GDM1 (cell line): ENCODE measurements at places on chromosomes 1 and 21.

DNA sequence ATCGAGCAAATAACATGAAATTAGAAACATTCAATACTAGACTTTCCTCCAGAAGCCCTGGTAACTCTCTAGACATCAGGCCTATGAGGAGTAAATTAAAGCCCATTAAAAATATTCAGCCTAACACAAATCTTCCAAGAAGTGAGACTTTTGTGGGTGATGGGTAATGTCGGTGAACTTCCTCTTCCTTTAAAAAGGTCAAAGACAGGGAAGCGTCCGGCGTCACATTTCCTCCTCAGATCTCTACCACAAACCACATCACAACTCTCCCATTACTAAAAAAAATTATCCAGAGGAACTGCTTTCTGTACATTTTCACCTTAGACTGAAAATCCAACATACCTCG is 1.4 kb downstream of the EIF4G3 start:
- DNase-seq, result peak; percentile 62

DNA sequence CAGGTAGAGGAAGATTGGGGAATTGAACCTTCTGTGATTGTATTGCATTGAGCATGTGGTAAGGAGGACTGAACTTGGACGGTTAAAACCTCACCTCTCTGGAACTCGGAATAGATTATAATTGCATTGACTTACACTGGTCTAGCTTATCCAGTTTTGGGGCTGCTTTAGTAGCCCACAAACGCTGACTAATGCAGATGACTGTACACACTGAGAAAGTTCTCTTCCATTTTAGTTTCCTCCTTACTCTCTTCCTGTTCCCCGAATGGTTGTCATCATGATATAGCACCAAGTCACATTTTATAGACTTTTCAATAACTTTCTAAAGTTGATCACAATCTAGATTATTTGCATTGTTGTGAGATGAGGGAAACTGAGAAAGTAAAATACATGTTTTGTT is 78.2 kb downstream of the NFIA start:
- no peak for DNase-seq

DNA sequence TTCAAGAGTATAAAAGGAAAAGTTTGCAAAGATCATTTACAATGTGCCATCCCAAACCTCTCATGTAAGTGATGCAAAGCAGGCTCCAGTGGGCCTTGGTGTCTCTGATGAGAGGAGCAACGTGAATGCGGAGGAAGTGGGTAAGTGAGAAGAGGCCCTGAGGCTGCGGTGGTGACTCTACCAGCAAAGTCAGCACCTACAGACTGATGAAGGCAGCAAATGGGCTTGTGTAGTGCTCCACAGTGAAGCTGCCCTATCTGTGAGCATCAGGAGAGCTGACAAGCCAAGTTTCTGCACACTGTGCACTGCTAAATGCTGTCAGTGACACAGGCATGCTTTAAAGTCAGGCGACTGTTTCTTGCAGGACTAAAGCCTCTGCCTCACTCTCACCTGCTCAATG is 15.6 kb upstream of the RAP1A start:
- DNase-seq, result peak; percentile 9

DNA sequence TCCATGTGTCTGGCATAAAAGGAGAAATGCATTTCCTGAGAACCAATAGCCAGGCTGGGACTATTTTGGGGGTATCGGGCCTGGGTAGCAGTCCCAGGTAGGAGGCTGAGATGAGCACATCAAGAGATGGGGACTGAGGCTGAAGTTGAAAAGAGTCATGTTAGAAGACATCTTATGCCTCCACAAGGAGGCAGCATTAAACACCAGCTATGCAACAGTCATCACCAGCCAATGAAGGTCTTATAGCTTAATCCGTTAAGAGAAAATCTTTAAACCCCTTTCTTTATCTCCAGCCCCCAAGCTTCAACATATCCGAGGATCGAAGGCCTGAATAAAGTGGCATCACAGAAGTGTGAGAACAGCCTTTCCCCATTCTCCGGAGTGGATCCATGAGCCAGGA is 640.7 kb upstream of the PTBP2 start:
- no peak for DNase-seq

DNA sequence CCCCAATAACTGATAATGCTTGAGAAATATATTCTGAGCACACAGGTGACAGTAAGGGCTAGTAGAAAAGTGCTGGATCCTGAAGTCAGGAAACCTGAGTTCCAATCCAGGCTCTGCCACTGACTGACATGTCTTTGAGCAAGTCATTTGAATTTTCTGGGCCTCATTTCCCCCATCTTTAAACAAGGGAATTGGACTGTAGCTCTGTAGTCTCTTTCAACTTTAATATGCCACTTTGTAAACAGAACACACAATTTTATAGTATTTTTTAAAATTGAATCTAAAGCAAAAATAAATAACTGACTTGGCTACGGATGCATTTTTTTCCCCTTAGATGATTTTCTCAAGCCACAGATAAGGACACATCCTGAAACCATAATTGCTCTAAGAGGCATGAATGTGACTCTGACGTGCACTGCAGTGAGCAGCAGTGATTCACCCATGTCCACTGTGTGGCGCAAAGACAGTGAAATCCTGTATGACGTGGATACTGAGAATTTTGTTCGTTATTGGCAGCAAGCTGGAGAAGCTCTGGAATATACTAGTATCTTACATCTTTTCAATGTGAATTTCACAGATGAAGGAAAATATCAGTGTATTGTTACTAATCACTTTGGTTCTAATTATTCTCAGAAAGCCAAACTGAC is 37.0 kb downstream of the LRIG2 start:
- DNase-seq, result no peak

GRCh38 chr1:206814716-206815341 is 42.5 kb upstream of the IL10 start:
- no peak for DNase-seq
